ENCODE measurements at places on chromosomes 1 and 21. TPM values are rescaled to one million over a fixed set of nuclear protein-coding genes. Genes with fewer than 3 reads are reported as not detected.

GRCh38 chr1:224082146-224082545, 31.8 kb upstream of the FBXO28 start:
- peaks cover 7% of the 10 kb centered on the region for H3K4me1 ChIP-seq
- DNase-seq, result no peak
- H3K27ac ChIP-seq, result no peak overlapping the region
- H3K4me3 ChIP-seq, result no peak overlapping the region
- no peaks in the 10 kb centered on the region for H3K36me3 ChIP-seq

Gene ASPM
- 9.4 TPM for total RNA-seq

- H3K4me3 ChIP-seq, result no peak overlapping the region
- no peak for DNase-seq
- peaks cover 4% of the 10 kb centered on the region for H3K4me1 ChIP-seq
- no peak overlapping the region for H3K27ac ChIP-seq
- H3K36me3 ChIP-seq, result no peaks in the 10 kb centered on the region
These were observed 182.9 kb upstream of the FGGY start for GRCh38 chr1:59113876-59114457.

DNA sequence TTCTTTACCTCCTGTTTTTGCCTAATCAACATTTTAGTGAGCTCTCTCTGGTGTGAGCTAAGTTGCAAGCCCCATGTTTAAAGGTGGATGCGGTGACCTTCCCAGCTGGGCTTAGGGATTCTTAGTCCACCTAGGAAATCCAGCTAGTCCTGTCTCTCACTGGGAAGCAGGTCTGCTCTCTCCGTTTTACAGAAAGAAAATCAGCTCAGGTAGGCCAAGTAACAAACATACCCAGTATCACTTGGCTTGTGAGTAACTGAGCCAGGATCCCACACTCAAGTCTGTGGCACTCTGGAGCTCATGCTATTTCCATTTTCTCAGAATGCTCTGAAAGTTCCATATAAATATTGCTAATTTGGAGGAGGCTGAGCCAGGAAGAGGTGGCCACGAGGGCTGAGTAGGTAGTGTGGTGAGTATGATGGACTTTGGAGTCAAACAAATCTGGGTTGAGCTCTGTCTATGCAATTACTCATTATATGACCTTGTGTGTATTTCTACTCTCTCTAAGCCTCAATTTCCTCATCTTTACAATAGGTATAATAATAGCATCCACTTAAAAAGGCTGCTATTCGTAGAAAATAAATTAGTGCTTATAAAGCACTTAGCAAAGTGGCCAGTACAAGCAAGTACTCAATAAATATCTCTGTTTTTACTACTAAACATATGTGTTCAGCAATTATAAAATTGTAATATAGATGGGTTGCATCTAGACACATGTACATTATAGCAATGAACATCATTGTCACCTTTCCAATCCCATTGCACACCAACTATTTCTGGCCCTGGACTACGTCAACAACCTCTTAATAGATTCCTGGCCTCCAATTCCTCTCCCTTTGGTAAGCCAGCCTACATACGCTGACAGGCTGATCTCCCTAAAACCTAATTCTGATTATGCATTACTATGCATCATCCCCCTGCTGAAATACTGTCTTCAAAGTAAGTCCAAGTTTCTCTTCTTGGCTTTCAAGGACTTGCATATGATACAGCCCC, 32.7 kb upstream of the DHCR24 start:
- DNase-seq, result no peak
- no peaks in the 10 kb centered on the region for H3K36me3 ChIP-seq
- no peaks in the 10 kb centered on the region for H3K27me3 ChIP-seq

DNA sequence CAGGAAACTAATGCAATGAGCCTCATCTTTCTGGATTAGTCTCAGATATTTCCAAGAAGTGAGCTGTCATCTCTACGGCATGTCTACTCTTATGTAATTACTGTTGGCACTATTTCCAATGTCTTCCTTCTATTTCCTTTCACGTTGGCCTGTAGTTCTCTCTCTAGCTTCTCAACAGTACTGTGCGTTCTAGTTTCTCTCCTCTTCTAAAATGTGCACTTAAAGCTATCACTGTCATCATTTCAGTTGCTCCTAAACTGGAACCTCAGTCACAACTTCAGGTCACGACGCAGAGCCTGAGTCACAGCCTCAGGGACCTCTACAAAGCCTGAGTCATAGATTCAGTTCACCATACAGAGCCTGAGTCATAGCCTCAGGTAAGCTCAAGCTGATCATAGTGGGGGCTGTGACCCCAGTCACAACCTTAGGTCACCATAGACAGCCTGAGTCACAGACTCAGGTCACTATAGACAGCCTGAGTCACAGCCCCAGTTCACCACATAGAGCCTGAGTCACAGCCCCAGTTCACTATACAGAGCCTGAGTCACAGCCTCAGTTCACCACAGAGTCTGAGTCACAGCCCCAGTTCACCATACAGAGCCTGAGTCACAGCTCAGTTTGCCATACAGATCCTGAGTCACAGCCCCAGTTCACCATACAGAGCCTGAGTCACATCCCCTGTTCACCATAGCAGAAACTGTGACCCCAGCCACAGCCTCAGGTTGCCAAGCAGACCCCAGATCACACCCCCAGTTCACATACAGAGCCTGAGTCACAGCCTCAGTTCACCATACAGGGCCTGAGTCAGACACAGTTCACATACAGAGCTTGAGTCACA, 13.0 kb downstream of the WNT9A start:
- no peaks in the 10 kb centered on the region for H3K36me3 ChIP-seq
- peaks cover 8% of the 10 kb centered on the region for H3K27me3 ChIP-seq
- peaks cover 2% of the 10 kb centered on the region for H3K4me1 ChIP-seq
- no peak for DNase-seq
- no peak overlapping the region for H3K4me3 ChIP-seq

DNA sequence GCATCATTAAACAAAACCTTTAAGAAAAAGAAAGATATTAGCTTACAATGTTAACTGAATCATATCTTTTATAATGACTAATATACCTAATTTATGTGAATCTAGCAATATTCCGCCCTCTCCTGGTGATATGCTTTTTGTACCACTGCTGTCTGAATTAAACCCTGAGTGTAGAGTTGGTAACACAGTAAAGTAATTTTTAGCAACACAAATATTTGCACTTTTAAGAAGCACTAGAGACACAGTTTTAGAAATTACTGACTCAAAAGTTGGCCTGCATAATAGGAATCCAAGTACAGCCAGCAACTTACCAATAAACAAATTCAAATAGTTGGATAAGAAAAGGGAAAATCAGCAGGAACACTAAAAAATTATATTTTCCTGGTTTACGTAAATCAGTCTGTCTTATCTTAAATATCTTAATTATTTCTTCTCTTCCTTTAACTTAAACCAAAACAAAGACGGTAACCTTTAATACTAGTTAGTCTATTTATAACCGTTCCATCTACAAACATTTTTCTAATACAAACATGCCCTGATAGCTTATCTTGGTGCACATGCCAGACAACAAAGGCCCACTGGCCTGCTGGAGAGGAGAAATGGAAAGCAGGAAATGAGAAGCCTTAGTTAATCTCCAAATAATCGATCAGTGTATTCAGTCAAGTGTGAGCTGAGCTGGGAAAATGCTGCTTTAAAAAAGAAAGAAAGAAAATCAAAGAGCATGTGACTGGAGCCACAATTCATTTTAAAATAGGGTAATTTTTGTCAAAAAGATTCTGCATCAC, 246.0 kb downstream of the RERE start:
- peak overlapping the region; percentile 53 for H3K4me3 ChIP-seq
- H3K27ac ChIP-seq, result peak overlapping the region; percentile 97
- no peaks in the 10 kb centered on the region for H3K27me3 ChIP-seq
- DNase-seq, result peak; percentile 10
- no peaks in the 10 kb centered on the region for H3K36me3 ChIP-seq

DNA sequence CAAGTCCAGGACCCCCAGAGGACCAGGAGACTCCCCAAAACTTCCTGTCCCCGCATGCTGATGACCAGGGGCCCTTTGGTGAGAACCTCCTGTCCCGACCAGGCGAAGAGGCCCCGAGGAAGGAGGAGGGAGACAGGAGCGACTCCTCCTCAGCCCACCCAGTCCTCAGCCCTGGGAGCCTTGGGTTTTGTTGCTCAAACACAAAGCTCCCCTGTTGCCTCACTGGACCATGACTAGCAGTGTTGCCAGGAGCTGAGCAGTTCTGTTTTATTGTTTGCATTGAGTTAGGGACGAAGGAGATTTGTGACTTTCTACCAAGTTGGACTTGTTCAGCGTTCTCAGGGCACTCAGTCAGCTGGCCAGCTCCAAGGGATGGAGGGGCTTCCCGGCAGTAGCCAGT, 10.0 kb downstream of the UMODL1 start:
- H3K27me3 ChIP-seq, result peaks cover 11% of the 10 kb centered on the region
- no peak overlapping the region for H3K27ac ChIP-seq
- no peak overlapping the region for H3K4me3 ChIP-seq
- peaks cover 4% of the 10 kb centered on the region for H3K36me3 ChIP-seq

DNA sequence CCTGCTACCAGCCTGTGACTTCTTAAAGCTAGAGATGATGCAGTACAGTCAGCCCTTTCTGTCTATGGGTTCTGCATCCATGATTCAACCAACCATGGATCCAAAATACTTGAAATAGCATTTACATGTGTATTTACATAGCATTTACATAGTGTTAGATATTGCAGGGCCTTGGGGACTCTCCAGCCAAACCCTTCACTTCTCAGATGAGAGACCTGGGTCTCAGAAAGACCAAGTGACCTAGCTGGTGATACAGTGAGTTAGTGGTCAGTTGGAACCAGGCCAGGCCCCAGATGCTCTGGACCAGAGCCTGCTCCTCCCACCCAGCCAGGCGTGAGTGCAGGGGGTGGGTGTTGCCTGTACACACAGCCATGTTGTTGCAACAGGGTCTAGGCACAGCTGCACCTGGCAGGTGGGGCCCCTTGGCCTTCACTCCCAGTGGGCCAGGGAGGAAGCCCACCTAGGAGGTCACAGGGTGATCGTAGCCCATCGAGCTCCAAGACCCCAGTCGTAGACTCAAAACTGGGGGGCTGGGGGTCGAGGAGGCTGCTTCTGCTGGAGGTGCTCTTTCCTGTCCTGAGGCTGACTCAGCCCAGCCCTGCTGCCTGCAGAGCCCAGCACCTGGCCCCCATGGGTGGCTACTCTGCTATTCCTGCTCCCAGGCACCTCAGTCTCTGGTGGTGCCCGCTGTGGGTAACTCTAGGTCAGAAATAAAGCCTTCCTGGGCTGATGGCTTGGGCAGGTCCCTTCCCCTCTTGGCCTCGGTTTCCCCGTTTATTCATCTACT, 7.7 kb downstream of the TMEM61 start:
- no peak overlapping the region for H3K27ac ChIP-seq
- no peaks in the 10 kb centered on the region for H3K36me3 ChIP-seq
- DNase-seq, result no peak
- no peaks in the 10 kb centered on the region for H3K4me1 ChIP-seq

Gene SPATA1
- total RNA-seq, result 1.2 TPM

Gene SLAMF9
- total RNA-seq, result not detected

All from endothelial cell (in vitro differentiated cells).